Activated naive CD8-positive, alpha-beta T cell treated with anti-CD3 and anti-CD28 coated beads for 36 hours (primary cell): ENCODE measurements at places on chromosomes 7 and 10.

DNA sequence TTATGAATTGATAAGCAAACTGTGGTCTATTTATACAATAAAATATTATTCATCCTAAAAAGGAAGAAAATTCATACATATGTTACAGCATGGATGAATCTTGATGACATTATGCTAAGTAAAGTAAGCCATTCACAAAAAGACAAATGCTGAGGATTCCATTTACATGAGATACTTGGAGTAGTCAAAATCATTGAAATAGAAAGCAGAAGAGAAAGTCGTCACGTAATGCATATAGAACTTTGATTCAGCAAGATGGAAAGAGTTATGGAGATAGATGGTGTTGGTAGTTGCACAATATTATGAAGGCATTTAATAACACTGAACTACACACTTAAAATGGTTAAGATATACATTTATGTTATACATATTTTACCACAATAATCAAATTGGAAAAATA, 309.7 kb upstream of the KLF6 start:
- no peak for DNase-seq

- no peak for DNase-seq
These were observed 24.7 kb downstream of the CELF2 start for GRCh38 chr10:11042357-11042756.

- DNase-seq = peak; percentile 54
These were observed 16.1 kb downstream of the OGDH start for GRCh38 chr7:44622342-44623151.

- no peak for DNase-seq
These were observed 80.6 kb downstream of the GSAP start for GRCh38 chr7:77335581-77335980.

DNA sequence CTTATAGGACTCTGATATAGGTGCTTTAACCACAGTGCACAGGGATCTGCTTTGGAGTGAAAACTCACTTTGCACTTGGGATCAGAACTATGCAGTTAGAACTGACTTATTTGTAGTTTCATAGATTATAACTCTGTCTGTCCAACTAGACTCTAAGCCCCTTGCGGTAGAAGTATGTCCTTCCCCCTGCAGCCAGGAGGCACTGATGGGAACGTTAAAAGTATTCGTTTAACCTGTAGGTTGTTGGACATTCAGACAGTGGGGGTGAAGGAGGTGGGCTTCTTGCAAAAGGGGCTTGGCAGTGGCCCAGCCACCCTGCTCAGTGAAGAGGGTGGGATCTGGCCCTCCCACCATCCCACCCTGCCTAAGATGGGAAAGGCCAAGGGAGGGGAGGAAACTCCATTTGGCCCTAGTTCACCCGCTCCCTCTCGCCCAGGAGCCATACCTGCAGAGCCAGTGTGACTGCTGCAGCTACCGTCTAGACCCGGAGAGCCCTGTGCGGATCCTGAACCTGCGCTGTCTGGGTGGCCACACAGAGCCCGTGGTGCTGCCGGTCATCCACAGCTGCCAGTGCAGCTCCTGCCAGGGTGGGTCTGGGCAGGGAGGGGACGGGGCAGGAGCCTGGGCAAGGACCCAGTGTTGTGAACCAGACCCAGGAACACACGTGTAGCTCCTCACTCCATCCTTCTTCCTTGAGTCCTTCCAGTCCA, 5.7 kb upstream of the ZNF862 start:
- DNase-seq = no peak

DNA sequence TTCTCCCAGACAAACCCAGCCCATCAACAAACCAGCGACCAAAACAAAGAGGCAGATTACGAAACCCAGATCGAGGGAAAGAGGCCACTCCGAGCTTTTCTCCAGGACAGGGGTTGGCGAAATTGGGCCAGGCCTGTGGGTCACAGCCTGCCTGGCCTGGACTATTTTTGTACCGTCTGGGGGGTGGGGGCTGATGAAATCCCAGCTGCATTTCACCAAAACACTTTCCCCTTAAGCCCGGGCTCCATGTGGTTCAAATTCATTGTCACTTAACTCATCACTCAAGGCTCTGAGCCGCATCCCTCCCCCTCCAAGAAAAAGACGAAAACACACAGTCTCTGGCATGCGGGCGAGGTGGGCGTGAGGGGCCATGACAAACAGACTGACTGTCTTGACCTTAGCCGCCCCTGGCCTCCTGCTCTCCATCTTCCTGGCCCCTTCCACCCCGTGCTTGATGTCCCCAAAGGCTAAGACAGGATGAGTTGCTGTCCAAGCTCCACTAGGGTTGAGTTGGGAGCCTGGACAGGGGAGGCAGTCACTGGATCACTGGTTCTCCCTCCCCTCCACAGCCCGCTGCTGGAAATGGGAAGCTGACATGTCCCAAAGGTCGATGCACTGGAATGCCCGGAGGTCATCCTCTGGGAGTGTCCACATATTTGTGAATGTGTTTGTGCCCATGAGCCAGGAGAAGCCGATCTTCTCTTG, 19.2 kb downstream of the TMEM270 start:
- no peak for DNase-seq

- no peak for DNase-seq
These were observed 61.0 kb downstream of the NRP1 start for GRCh38 chr10:33273295-33274002.

DNA sequence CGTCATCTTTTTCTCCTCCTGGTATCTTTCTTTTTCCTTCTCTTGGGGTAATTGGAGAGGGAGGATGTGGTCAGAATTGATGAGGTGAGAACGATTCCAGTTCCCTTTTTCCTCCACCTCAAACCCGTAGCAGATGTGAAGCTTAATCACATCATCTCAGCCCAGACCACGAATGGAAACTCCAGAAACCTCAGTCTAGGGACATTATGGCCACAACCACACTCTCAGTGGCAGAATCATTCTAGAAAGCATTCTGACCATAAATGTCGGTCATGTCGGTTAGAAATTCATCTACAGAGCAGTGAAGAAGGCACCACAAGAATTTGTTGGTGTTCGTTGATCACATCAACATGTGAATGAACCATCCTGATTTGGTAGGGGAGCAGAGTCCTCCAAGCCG, 78.7 kb downstream of the GATA3 start:
- DNase-seq = peak; percentile 69

DNA sequence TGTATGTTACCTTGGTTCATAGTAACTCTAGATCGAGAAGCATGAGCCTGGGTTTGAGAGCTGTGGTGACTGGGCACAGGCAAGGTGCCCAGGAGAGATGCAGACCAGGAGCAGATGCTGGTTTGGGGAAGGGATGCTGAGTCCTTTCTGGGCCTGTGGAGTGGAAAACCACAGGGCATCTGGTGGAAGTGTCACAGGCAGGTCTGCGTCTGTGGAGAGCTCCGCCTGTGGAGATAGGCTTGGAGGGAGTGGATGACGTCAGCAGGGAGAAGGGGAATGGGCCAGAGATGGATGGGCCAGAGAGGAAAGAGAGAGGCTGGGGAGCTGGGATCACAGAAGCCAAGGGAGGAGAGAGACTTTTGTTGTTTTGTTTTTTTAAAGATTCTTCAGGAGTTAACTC, 14.8 kb downstream of the CYP26A1 start:
- no peak for DNase-seq

DNA sequence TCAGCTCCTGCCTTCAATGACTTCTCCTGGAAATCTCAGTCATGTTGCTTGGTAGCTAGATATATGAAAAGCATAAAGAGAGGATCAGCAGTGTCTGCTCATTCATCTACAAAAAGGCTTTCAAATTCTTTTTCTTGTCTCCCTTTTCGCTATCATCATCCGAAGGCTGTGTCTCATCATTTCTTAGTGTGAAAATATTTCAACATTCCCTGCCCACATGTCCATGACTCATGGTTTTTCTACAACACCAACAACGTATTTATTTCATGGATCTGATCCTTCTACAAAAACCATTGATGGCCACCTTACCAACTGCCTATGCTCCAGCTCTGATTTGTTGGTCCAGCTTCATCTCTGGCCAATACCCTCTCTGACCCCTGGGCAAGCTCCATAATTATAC, 472.5 kb upstream of the GHITM start:
- DNase-seq = no peak

DNA sequence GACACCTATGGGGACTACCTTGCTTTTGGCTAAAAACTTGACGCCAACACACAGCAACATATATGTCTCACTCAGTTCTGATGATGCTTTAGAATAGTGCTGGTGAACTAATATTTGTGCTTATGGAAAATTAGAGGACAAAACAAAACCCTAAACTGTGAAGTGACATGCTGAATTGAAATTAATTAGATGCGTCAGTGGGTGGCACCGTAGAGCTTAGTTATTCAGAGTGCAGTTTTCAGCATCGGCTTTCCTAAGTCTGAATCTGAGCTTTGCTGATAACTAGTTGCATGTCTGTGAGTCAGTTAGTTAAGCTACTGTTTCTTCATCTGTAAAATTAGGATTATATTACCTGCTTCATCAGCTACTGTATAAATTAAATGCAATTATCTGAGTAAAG, 245.0 kb upstream of the SORCS1 start:
- no peak for DNase-seq

DNA sequence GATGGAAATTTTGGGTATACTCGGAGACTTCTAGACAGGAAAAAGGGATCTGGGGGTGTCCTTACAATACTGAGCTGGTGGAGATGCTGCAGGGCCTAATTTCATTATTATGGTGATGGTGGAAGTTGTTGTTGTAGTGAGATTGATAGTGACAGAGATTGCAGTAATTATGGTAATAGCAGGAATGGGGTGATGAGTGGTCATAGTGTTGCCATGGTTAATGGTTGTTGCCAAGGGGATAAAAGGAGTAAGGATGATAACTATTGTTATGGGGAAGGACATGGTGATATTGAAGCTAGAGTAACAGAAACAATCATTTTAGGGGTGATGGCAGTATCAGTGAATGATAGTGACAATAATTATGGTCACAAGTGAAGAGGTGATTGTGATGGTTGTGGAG, 27.1 kb upstream of the LBX1 start:
- DNase-seq = no peak

DNA sequence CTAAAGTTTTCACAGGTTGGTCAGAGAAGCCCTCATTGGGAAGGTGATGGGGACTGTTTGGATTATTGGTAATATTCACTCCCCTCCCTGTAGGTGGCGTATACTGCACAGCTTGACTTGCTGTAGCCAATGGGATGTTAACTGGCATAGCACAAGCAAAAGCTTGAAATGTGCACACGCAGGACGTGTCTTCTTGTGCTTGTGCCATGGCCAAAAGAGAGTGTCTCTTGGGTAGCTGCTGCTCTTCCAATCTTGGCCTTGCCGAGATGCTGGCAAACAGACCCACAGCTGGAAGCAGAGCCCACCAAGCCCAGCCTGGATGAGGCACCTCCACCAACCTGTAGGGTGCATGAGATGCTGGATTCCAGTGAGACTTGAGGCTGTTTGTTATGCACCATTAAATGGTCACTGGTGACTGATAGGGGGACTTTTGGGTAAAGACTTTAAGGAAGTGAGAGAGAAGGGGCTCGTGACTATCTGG, 266.0 kb downstream of the GRID1 start:
- no peak for DNase-seq

DNA sequence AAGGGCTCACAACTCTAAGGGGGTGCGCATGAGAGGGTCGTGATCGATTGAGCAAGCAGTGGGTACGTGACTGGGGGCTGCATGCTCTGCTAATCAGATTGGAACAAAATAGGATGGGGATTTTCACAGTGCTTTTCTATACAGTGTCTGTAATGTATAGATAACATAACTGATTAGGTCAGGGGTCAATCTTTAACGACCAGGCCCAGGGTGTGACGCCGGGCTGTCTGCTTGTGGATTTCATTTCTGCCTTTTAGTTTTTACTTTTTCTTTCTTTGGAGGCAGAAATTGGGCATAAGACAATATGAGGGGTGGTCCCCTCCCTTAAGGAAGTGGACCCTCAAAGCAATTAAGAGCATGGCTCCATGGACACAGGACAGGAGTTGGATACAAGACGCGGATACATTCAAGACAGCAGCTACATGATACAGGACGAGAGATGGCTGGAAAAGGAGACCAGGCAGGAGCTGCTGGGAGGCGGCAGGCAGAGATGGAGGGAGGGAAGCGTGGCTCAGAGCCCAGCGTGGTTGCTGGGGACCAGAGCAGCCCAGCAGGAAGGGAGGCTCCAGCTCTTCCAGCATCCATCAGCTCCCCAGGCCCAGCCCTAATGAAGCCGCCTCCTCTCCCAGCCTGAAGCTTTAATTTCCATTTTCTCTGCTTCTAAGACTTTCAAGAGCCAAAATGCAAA, 31.6 kb downstream of the GSDME start:
- no peak for DNase-seq

- DNase-seq = no peak
These were observed 38.5 kb upstream of the TMEM168 start for GRCh38 chr7:112828696-112829095.

DNA sequence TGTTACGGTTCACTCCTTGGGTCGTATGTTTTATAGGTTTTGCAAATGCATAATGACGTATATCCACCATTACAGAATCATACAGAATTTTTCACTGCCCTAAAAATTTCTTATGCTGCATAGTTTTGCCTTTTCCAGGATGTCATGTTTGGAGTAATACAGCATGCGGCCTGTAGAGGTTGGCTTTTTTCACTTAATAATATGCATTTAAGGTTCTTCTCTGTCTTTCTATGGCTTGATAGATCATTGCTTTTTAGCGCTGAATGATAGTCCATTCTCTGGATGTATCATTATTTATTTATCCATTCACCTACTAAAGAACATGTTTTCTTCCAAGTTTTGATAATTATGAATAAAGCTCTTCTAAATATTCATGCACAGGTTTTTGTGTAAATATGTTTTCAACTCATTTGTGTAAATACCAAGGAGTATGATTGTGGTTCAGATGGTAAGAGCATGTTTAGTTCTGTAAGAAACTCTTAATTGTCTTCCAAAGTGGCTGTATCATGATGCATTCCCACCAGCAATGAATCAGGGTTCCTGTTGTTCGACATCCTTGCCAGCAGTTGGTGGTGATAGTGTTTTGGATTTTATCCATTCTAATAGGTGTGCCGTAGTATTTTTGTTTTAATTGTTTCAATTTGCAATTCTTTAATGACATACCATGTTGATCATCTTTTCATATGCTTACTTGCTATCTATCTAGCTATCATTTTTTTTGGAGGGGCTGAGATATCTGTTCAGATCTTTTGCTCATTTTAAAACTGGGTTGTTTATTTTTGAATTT, 531.2 kb upstream of the GHITM start:
- no peak for DNase-seq

- DNase-seq = no peak
These were observed 42.9 kb upstream of the CTBP2 start for GRCh38 chr10:125203186-125203800.

- no peak for DNase-seq
These were observed 69.2 kb downstream of the TAC1 start for GRCh38 chr7:97801108-97801507.

GRCh38 chr7:52257890-52258289, 777.5 kb upstream of the POM121L12 start:
- DNase-seq = no peak

- no peak for DNase-seq
These were observed 453.2 kb upstream of the GALNT17 start for GRCh38 chr7:70678621-70679251.

DNA sequence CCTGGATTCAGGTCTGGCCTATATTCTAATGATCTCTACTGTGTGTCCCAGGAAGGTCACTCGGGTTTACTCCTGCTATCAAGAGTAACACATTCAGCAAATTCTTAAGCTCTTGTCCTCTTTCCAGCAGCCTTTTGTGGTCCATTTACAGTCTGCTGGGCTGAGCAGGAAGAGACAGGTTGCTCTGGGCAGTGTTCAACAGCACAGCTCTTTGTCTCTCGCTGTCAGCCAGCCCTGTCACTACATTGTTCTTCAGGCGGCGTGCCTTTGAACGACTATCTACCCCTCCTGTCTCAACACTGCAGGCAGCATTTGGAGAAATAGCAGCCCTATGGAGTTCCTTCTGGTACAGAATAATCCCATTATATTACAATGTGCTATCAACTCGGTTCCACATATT, 192.2 kb upstream of the TBX20 start:
- no peak for DNase-seq
